ENCODE measurements at places on chromosomes 7 and 10.
A peak's percentile ranks its signal among the peaks of the same experiment; 100 is the strongest.

GRCh38 chr7:4227105-4228010, 454.7 kb upstream of the FOXK1 start:
- H3K27me3 ChIP-seq, result no peaks in the 10 kb centered on the region
- H3K27ac ChIP-seq, result no peak overlapping the region
- H3K36me3 ChIP-seq, result no peaks in the 10 kb centered on the region
- no peak for DNase-seq
- no peaks in the 10 kb centered on the region for H3K4me1 ChIP-seq
- H3K4me3 ChIP-seq, result no peak overlapping the region

DNA sequence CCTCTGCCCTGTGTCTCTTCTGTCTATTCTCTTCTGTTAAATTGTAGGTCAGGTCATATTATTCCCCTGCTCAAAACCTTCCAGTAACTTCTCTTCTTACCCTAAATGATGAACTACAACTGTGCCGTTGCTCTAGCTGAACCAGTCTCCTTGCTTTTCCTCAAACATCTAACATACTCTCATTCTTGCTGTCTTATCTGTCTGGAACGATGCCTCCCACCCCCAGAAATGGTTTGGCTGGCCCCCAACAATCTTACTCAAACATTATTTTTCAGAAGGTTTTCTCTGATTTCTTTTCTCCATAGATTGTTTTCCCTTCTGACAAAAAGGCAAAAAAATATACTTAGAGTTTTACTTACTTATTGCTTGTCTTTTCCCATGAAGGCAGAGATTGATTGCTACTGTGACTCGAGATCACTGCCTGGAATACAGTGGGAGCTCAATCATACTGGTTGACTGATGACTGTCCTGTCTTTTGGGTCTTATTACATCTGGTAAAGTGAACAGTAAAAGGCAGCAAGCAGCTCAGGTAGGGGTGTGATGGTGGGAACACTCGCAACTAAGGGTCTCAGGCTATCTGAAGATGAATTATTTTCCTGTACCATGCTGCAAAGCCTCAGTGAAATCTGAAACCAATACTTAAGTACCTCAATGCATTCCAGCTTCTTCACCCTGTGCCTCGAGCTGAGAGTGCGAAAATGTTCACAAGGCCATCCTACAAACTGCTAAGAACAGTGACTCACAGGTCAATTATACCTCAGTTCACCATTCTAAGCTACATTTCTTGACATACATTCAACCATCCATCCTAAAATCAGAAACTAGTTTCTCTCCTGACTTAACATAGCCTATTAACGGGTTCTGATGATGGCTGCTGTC, 67.6 kb downstream of the DNMBP start:
- DNase-seq, result no peak
- no peaks in the 10 kb centered on the region for H3K36me3 ChIP-seq
- H3K4me3 ChIP-seq, result no peak overlapping the region

GRCh38 chr7:79528421-79528820, 75.0 kb upstream of the MAGI2 start:
- H3K27ac ChIP-seq, result no peak overlapping the region
- 0 out of 2 replicates have a peak, but pooled peaks cover 3% of the 10 kb centered on the region for H3K4me1 ChIP-seq
- no peak overlapping the region for H3K4me3 ChIP-seq
- no peaks in the 10 kb centered on the region for H3K27me3 ChIP-seq
- no peaks in the 10 kb centered on the region for H3K36me3 ChIP-seq

DNA sequence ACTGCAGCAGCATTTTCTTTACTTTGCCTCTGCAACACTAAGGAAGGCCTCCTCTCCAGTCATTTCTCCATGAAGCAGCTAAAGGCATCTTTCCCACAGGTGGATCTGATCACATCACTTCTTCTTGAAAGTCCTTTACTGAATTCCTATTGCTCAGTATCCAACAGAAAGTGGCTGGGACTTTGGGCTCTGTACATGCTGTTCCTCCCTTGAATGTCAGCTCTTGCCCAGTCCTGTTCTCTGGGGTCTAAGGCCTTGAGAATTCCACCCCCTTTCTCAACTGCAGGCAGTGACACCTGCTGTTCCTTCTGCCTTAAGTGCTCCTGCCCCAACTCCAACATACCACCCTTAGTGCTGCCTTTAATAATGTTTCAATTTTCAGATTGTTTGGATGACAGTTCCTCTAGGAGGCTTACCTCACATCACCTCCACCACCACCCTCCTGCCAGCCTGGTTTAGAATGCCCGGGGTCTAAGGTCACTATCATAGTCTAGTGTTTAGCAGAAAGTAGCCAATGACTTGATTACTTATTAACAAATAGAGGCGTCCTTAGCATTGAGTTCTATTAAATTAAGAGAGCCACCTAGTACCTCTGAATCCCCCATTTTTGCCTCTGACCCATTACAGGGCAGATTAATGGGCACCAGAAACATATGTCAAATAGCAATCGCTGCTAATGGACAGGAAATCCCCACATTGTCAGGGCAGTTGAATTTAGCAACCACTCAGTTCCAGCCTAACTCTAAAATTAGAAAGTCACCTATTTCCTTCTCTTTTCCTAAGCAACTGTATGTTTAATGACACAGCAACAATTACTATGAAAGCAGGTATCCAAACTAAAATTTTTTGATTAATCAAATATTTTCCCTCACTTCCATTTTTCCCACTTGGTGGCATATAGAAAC, 11.4 kb downstream of the INHBA start:
- no peaks in the 10 kb centered on the region for H3K27me3 ChIP-seq
- no peak overlapping the region for H3K27ac ChIP-seq
- H3K4me3 ChIP-seq, result no peak overlapping the region

- no peak for DNase-seq
- H3K27me3 ChIP-seq, result no peaks in the 10 kb centered on the region
- H3K27ac ChIP-seq, result no peak overlapping the region
- H3K36me3 ChIP-seq, result no peaks in the 10 kb centered on the region
- peaks cover 9% of the 10 kb centered on the region for H3K4me1 ChIP-seq
Measured at GRCh38 chr7:111997546-111997945, 208.7 kb downstream of the DOCK4 start.

DNA sequence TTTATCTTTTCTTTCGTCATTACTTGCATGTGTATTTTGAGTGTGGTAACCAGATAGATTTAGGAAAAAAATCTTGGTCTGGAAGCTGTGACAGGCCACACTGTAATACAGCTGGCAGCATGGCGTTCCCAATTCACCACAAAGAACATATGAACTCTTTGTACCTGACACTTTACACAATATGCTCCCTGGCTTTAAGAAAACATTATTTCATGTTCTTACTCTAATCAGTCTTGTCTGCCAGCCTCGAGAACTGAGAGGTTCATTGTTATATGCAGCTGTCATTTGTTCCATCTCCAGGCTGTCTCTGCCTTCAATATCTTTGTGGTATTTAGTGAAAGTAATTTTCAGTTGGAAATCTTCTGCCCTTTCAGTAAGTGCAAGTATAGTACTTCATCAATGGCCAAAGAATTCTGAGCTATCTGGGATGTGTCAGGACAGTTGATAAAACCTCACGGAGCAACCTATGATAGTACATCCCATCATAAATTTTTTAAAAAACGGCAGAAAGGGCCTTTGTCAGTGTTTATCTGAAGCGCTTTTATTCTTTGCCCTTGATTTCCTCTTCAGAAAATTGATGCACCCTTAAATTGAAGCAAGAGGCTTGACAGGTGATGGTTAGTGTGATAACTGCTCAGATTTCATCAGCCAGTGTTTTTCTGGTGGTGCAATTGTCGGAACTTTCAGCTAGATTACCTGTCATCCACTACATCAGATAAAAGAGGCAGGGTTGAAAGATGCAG, 146.3 kb upstream of the SP8 start:
- no peak for DNase-seq
- H3K4me3 ChIP-seq, result no peak overlapping the region
- no peaks in the 10 kb centered on the region for H3K27me3 ChIP-seq
- H3K4me1 ChIP-seq, result peaks cover 5% of the 10 kb centered on the region
- no peak overlapping the region for H3K27ac ChIP-seq
- H3K36me3 ChIP-seq, result no peaks in the 10 kb centered on the region

GRCh38 chr7:150940431-150941102, 37.6 kb downstream of the KCNH2 start:
- H3K36me3 ChIP-seq, result no peaks in the 10 kb centered on the region
- H3K4me3 ChIP-seq, result no peak overlapping the region
- no peaks in the 10 kb centered on the region for H3K27me3 ChIP-seq
- DNase-seq, result no peak
- no peaks in the 10 kb centered on the region for H3K4me1 ChIP-seq

GRCh38 chr10:123761666-123762230, 95.6 kb downstream of the GPR26 start:
- peaks cover 4% of the 10 kb centered on the region for H3K4me1 ChIP-seq
- H3K27me3 ChIP-seq, result no peaks in the 10 kb centered on the region
- no peak overlapping the region for H3K27ac ChIP-seq
- H3K36me3 ChIP-seq, result no peaks in the 10 kb centered on the region

DNA sequence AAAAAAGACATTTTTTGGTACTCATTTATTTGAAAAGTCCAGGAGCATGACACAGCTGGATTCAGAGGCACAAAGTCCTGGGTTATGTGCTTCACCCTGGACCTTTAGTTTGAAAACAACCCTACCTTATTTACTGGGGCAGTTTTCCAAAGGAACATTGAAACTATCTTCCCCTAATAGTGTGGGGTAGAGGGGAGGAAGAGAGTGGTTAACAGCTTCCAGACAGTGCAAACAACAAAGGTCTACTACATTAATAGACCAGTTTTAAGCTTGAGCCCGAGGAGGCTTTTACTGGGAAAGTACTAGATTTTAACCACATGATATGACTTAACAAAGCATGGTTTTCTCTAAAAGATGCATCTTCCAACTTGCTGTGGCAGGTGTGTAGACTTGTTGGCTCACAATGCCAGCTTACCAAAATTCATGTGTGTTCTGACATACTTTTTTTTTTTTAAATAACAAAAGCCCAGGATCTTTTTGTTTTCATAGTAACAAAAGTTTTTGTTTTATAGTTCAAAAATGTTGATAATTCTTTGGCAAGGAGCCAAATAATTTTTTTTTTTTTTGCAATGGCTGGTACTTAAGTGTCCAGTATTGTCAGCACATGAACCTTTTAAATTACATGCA, 1.8 kb downstream of the GSTO1 start:
- H3K4me3 ChIP-seq, result peak overlapping the region; percentile 81
- DNase-seq, result no peak
- H3K36me3 ChIP-seq, result peaks cover 19% of the 10 kb centered on the region
- H3K4me1 ChIP-seq, result peaks cover 37% of the 10 kb centered on the region

- H3K27ac ChIP-seq, result no peak overlapping the region
- no peak overlapping the region for H3K4me3 ChIP-seq
- H3K27me3 ChIP-seq, result no peaks in the 10 kb centered on the region
- no peaks in the 10 kb centered on the region for H3K4me1 ChIP-seq
Measured at GRCh38 chr7:80790877-80791276, 128.0 kb downstream of the SEMA3C start.

GRCh38 chr7:110786328-110786965, 304.5 kb upstream of the LRRN3 start:
- DNase-seq, result no peak
- no peaks in the 10 kb centered on the region for H3K36me3 ChIP-seq
- H3K4me1 ChIP-seq, result no peaks in the 10 kb centered on the region
- no peak overlapping the region for H3K27ac ChIP-seq
- H3K4me3 ChIP-seq, result no peak overlapping the region

- no peak overlapping the region for H3K27ac ChIP-seq
- H3K4me1 ChIP-seq, result peaks cover 40% of the 10 kb centered on the region
- H3K36me3 ChIP-seq, result no peaks in the 10 kb centered on the region
- DNase-seq, result no peak
- H3K4me3 ChIP-seq, result peak overlapping the region; percentile 92
- H3K27me3 ChIP-seq, result peaks cover 29% of the 10 kb centered on the region
Measured at GRCh38 chr7:138979988-138980562, 1.1 kb downstream of the KIAA1549 start.

GRCh38 chr7:101922631-101923601, 105.5 kb downstream of the CUX1 start:
- no peak for DNase-seq
- no peak overlapping the region for H3K4me3 ChIP-seq
- H3K36me3 ChIP-seq, result no peaks in the 10 kb centered on the region

DNA sequence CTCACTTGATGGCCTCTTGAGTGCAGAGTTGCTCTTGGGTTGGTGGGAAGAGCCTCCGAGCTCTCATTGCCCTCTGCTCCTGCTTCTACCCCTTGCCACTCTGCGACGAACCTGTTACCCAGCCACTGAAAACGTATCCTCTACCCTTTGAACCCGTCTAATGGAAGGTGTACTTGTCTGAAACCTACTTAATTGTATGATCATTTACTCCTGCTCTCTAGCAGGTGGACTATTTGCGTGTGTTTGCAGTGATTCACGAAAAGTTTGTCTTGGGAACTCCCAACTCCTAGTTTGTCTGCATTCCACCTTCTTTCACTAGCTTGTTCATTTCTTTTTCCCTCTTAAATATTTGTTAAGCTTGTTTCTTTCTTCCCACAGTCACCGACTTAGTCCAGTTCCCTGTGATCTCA, 503 bp downstream of the CROT start:
- H3K27me3 ChIP-seq, result peaks cover 6% of the 10 kb centered on the region
- peak overlapping the region; percentile 63 for H3K4me3 ChIP-seq
- peaks cover 24% of the 10 kb centered on the region for H3K4me1 ChIP-seq
- peaks cover 9% of the 10 kb centered on the region for H3K36me3 ChIP-seq
- no peak for DNase-seq
- H3K27ac ChIP-seq, result no peak overlapping the region

GRCh38 chr10:69869291-69869961, 67.7 kb downstream of the COL13A1 start:
- no peaks in the 10 kb centered on the region for H3K36me3 ChIP-seq
- H3K4me3 ChIP-seq, result no peak overlapping the region
- H3K4me1 ChIP-seq, result peaks cover 73% of the 10 kb centered on the region
- H3K27ac ChIP-seq, result no peak overlapping the region
- H3K27me3 ChIP-seq, result no peaks in the 10 kb centered on the region

- no peaks in the 10 kb centered on the region for H3K27me3 ChIP-seq
Measured at GRCh38 chr7:47720141-47720906, 138.4 kb upstream of the TNS3 start.

GRCh38 chr7:155280446-155281397, 17.0 kb upstream of the INSIG1 start:
- no peak overlapping the region for H3K4me3 ChIP-seq
- no peak overlapping the region for H3K27ac ChIP-seq
- H3K4me1 ChIP-seq, result peaks cover 7% of the 10 kb centered on the region
- H3K36me3 ChIP-seq, result no peaks in the 10 kb centered on the region
- no peaks in the 10 kb centered on the region for H3K27me3 ChIP-seq

DNA sequence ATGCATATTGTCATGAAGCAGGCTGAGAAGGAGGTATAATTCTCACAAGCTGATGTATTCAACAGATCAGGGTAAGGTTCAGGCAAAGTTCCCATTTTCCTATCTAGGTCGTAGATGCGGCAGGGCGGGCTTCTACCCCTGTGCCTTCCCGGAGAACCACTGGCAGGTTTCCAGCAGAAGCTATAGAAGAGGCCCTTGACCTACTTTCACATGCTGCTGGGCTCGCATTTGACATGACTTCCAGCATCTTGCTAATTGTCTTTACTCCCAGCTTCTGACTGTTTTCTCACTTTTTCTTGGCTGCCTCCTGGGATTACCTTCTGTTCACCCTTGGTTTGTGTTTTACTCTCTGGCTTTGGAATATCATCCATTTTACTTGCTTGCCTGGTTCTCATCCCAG, 32.6 kb upstream of the ORC5 start:
- H3K27ac ChIP-seq, result no peak overlapping the region
- H3K4me3 ChIP-seq, result no peak overlapping the region
- H3K4me1 ChIP-seq, result no peaks in the 10 kb centered on the region
- no peaks in the 10 kb centered on the region for H3K27me3 ChIP-seq
- H3K36me3 ChIP-seq, result no peaks in the 10 kb centered on the region
- no peak for DNase-seq

Measured in GM23338 (cell line).